ENCODE measurements at places on chromosomes 11 and 22.

GRCh38 chr22:41560095-41560471 is 727 bp upstream of the CSDC2 start:
- DNase-seq, result no peak

DNA sequence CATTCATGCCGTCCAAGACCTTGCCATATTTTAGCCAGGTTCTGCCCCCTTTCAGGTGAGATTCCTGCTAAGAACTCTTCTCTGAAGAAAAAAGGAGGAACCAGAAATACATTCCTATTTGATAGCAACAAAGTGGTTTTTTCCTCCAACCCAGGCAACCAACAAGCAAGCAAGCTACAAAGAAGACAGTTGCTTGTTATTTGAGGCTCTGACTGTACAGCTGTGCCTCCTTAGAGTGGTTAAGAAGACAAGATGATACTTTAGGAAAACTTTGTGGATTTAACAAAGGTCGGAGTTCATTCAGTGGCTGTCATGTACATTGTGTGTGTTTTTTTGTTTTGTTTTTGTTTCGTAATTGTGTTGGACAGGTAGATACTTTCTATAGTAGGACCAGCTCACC is 21.7 kb downstream of the TEAD1 start:
- no peak for DNase-seq

- no peak for DNase-seq
Observed at GRCh38 chr22:45242778-45243191, 2.1 kb upstream of the KIAA0930 start.

GRCh38 chr11:66912911-66913310 is 45.3 kb downstream of the PC start:
- DNase-seq, result no peak

- DNase-seq, result no peak
Observed at GRCh38 chr22:43881091-43882061, 10.4 kb downstream of the PNPLA5 start.

GRCh38 chr11:68914761-68915160 is 11.1 kb downstream of the IGHMBP2 start:
- no peak for DNase-seq

DNA sequence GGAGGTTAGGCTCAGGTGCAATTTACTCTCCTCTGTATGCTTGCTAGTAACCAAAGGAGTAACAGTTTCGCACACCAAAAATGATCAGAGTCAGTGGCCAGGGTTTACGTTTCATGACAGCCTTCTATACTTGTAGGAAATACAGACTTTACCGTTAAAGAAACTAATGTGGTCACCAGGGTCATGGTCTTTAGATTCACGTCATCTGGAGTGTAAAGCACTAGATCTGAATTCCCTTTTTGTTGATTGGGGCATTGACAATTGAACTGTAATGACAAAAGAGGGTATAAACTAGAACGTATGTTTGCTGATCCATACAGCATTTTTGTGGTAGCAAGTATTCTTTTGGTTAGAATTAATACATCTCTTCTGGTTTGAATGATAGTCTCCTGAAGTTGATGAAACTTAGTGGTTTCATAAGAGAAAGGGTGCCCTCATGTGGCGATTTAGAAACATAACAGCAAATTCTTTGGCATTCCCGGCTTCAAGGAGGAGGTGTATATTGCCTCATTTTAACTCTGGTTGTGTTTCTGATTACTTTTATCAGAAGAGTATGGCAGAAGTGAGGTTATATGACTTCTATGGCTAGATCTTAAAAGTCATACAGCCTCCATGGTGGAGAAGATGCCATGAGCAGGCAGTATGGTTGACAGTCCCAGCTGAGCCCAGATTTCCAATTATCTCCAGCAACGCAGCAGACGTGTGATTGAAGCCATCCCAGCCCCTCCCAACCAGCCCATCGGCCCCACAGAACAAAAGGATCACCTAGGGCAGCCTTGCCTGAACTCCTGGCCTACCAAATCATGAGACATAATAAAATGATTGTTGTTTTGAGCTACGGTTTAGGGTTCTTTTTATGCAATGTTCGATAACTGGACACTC is 35.1 kb downstream of the MMP7 start:
- no peak for DNase-seq

GRCh38 chr11:130995266-130995665 is 79.0 kb upstream of the SNX19 start:
- DNase-seq, result no peak

- no peak for DNase-seq
Observed at GRCh38 chr11:81573367-81573766, 1160.3 kb downstream of the FAM181B start.

DNA sequence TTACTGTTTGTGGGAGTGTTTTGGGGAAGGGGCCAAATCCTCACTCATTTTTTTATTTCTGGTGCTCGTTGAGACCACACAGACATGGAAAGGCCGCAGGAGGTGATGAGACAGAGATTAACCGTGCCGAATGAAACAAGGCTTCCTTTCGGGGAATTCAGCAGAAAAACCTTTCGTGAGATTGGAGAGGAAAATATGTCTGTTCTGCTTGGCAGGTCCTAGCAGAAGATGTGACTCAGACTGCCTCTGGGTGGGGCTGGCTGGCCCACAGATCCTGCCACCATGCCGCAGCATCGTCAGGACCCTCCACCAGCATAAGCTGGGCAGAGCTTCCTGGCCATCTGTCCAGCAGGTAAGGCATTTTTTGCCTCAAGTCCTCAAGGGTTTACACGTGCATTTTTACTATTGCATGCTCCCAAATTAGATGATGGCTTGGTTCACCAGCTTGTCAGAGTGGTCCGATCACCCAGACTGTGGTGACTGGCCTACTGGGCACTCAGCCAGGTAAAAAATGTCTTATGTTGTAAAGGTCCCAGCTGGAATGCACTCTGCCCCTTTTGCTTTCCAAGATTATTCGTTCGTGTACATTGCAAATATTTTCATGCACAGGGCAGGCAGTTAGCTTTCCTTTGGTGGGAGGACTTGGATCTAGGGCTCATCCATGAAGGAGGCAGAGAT is 1.5 kb downstream of the DDB2 start:
- DNase-seq, result peak; percentile 76

DNA sequence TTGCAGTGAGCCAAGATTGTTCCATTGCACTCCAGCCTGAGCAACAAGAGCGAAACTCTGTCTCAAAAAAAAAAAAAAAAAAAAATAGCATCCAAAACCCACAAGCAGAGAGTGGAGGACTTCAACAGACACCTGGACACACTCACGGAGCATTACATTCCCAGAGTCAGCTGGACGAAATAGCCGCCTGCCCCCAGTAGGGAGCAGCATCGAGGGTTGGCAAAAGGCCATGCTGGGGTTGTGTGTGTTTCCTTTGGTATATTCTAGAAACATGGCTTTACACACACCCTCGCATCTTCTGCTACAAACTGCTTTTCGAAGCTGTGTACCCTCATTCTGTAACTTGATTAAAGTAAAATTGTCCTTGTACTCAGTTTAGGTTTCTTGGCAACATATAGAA is 5.3 kb downstream of the ADA2 start:
- DNase-seq, result peak; percentile 55

DNA sequence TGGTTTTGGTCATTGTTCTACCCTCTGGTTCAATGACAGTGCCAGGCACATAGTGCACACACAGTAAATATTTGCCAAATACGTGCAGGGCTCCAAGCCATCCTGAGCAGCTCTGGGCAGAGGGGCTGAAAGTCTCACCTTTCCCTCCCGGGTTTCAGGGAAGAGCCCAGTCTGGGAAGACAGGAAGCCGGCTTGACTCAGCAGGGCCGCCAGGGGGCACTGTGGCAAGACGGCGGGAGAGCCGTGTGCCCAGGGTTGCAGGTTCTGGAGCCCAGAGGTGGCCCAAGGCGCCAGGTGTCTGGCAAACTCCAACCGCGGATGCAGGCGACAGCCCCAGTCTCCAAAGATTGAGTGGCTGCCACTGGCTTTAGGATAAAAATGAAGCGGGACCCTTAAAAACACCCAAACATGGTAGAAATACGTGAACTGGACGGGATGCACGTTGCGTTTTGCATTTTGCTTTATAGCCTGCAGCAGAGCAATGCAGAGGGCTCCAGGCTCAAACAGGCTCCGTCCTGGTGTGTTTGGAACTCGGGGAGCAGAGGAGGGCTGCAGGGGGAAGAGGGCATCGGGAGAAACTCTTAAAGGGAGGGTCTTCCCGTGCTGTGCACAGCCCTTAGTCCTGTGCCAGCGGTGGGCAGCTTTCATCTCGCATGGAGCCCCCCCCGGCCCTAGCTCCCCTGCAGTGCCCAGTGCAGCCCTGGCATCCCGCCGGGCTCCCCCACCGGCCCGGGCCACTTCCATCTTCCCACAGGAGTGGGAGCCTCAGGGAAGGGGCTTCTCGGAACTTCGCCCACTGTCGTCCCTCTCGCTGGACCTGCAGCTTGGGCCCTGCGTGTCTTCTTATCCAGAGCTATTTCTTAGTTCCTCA is 10.7 kb downstream of the KRTAP5-5 start:
- peak; percentile 48 for DNase-seq

- DNase-seq, result no peak
Observed at GRCh38 chr22:27207266-27207665, 549.9 kb downstream of the MIAT start.

DNA sequence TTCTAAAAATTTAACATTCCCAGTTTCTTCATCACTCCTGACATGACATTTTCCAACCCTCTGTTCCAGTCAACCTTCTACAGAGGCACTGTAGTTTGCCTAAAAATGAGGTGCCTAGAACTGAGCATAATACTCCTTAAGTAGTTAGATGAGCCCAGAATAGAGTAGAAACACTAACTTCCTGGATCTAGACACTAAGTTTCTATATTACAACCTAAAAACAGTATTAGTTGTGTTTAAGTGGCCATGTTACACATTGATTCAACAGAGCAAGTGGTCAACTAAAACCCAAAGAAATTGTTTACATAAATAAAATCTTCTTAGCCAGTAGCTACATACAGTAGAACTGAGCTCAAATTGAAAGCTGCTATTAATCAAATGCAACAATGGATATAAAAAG is 1.3 kb downstream of the HPS5 start:
- no peak for DNase-seq

DNA sequence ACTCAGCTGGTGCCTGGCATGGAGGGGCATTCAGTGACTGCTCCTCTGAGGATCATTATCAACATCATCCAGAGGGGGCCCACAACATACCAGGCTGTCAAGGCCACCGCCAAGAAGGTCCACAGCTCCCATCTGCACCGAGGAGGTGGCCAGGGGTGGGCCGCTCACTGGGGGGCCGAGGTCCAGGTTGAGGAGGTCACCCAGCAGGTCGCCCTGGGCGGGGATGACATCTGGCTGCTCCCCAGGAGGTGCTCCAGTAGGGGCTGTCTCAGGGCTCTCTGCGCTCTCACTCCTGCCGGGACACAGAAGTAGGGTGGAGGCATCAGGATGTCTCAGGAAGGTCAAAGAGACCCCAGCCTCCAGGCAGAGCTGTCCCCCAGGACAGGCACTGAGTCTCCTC is 25.1 kb upstream of the RASL10A start:
- no peak for DNase-seq

GRCh38 chr11:27431808-27432207 is 40.8 kb downstream of the LGR4 start:
- DNase-seq, result no peak

DNA sequence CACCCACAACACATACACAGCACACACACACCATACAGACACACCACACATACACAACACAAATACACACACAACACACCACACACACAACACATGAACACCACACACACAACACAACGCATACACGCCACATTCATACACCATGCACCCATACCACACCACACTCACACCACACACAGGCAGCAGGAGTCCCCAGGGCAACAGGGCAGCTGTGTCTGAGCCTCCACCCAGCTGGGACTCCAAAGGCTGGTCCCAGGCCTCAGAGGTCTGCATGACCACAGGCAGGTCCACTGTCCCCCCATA is 3.3 kb upstream of the WNT7B start:
- no peak for DNase-seq

DNA sequence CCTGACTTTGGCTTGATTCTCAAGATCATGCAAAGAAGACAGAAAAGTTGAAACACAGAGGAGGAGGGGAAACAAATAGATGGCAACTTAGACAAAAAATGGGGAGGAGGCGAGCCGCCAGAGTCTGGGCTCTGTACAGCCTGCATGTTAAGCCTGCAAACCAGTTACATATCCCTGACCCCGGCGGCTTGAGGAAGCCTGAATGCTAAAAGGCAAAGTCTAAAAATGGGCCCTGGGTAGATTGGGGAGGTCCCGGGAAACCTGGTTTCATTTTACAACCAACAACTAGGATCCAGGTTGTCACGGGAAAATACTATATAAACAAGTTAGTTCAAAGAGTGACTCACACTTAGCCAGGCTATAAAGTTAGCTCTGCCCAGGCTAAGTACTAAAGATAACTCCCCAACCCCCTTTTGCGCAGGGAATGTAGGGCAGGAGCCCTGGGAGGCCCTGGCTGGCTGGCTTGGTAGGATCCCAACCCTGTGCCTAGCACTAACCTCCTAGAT is 18.8 kb upstream of the ZBTB16 start:
- no peak for DNase-seq

DNA sequence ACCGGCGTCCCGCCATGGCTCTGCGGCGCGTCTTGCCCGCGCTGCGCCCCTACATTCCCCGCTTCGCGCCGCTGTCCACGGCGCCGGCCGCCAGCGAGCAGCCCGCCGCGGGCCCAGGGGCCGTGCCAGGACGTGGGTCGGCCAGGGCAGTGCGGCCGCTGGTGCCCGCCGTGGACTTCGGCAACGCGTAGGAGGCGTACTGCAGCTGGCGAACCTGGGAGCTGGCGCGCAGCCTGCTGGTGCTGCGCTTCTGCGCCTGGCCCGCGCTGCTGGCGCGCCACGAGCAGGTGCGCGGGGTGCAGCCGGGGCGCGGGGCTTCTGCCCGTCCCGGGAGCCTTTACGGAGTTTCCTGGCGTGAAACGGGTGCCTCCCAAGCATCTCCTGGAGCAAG is 20.1 kb downstream of the DGCR6L start:
- no peak for DNase-seq

DNA sequence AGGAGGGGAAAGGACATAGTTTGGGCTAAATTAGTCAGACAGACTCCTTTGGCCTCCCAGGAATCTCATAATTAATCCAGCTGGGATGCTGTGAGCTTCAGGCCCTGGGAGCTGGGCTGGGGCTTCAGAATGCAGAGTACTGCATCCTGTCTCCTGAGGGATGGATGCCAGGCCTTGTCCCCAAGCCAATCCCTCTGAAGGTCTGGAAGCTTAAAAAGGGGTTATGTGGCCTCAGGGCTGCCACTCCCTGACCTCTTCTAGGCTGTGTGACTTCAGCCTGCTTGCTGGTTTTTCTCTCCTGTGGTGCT is 6.9 kb upstream of the LRRC32 start:
- DNase-seq, result no peak

DNA sequence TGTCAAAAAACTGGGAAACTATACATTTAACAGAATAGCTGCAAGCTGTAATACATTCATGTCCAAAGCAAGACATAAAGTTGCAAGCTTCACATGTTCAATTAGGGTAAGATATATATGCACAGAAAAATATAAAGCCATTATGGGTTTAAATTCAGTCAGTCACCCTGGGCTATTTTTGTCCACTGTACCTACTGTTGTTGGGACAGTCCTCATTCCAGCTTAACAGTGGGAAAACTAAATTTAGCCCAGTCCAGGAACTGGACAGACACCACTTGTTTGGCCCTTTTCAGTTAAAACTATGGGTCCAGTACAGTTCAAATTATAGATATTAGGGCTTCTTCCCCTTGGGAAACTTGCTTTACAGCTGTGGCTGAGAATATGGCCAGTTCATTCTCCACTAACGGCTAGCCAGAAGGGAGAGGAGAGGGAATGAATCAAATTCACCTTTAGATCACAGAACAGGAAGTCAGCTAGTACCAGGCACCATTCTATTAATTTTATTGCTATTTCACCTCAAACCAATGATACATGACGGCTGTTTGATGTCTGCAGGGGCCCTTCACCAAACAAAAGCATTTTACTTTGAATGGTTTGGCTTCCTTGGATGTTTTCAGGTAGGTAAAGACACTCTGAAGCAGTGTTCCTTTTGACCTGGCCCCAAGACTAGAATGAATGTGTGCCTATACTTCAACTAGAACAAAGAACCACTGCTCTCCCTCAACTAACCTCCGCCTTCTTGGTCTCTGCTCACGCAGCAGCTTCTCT is 22.2 kb downstream of the ZNF280B start:
- DNase-seq, result no peak
